Stimulated activated CD4-positive, alpha-beta T cell treated with anti-CD3 and anti-CD28 coated beads, Interleukin-1b, Interleukin-23, amount 100 ng/mL, for 1 hour (primary cell): ENCODE measurements at places on chromosomes 1 and 21.

- no peak for DNase-seq
Observed at GRCh38 chr21:26534517-26534916, 38.6 kb downstream of the CYYR1 start.

- no peak for DNase-seq
Observed at GRCh38 chr1:2276803-2277580, 48.9 kb downstream of the SKI start.

GRCh38 chr21:29441651-29442050 is 142.9 kb downstream of the BACH1 start:
- DNase-seq = no peak

DNA sequence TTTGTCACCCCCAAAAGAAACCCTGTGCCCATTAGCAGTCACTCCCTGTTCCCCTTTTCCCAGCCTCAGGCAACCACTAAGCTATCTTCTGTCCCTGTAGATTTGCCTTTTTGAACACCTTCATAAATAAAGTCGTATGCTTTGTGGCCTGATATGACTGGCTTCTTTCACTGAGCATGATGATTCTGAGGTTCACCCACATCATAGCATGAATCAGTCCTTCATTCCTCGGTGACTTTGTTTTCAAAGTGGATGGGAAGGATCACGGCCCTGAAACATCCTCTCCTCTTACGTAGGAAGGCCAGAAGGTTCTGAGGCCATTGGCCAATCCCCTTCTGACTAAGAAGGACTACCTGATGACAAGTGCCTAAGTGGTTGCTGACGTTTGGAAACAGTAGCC is 39.1 kb downstream of the NIPAL3 start:
- DNase-seq = no peak

DNA sequence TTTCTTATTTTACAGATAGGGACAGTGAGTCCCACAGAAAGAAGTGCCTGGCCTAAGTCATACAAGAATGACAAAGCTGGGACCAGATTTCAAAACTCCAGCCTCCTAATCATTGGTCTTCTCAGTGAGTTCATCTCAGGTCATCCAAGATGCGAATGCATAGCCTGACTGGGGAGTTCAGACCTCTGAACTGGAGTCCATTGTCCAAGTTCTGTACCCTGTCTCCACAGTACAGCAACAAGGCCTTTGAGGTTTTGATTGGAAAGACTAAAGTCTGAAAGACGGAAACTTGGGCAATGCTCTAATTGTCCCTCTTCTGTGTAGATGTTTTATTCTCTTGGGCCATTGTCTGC is 62.0 kb downstream of the TNN start:
- no peak for DNase-seq

DNA sequence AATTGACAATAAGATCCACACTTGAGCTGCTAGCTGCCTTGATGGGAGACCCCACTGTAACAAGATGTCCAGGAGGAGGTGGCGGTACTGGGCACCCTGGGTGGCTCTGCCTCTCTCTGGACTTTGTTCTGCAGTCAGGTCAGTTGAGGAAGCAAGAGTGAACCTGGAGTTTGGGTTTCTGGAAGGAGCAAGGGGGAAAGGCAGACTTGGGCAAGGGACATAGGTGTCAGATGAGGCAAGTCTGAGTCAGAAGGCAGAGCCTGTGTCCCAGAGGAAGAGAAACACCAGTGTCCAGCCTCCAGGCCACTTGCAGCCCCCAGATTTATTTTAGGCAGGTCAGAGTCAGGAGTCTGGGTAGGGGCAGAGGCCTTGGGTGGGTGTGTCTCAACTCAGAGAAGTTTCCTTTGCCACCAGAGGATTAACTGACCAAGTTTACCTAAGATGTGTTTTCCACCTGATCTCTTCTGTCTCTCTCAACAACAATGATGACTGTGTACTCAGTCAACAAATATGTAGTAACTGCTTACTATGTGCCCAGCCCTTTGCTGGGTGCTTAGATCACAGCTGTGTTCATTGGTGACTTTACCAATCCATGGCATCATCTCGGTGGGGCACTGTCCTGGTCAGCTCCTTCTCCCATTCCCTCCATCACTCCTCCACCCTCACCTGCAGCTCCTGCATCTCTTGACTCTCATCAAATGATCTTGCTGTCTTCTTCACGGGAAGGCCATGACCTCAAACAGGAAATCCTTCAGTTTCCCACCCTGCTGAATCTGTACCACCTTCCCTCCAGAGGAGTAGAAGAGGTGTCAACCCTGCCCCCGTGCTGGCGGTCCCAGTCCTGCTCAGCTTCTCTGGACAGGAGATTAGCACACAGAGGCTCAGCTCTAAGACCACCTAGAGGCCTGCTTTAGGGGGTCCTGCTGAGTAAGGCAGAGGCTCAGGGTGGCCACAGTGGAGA is 36.6 kb downstream of the ELF3 start:
- DNase-seq = no peak

- no peak for DNase-seq
Observed at GRCh38 chr1:68221980-68222373, 10.3 kb downstream of the WLS start.

DNA sequence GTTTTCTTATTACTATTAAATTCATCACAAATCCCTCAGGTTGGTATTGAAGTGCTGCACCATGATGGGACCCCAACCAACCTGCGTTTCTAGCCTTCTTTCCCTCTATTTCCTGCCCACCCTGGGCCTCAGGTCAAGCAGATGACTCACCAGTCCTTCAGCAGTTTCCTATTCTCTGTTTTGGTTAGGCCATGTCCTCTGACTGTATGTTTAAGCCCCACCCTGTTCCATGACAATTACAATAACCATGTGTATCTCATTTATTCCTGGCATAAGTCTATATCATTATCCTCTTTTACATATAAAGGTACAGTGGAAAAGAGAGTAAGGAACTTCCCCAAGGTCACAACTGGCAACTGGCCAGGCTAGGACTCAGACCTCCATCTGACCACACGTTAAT is 5.3 kb upstream of the FAM78B start:
- no peak for DNase-seq

- no peak for DNase-seq
Observed at GRCh38 chr1:83961571-83962295, 37.2 kb downstream of the TTLL7 start.

GRCh38 chr1:54415991-54416390 is 9.8 kb upstream of the SSBP3 start:
- DNase-seq = no peak

GRCh38 chr1:31154000-31154631 is 85.6 kb downstream of the NKAIN1 start:
- no peak for DNase-seq

DNA sequence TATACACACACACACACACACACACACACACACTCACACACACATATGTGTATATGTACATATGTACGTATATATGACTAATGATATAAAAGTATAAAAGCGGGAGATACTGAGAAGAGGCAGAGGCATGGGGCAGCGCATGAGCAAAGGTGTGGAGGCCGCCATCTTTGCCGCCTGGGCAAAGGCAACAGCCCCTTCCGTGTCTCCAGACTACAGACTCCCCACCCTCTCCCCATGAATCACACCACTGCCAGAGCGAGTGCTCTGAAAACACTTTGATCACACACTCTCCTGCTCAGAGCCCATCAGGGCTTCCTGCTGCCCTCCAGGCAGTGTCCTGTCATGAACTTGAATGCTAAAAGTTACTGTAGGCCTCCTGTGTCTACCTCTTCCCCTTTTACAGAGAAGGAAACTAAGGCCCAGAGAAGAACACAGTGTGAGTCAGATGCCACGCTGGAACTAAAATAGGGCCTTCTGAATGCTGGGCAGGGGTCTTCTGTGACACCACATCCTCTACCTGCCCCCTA is 54.7 kb upstream of the SSBP3 start:
- DNase-seq = no peak

DNA sequence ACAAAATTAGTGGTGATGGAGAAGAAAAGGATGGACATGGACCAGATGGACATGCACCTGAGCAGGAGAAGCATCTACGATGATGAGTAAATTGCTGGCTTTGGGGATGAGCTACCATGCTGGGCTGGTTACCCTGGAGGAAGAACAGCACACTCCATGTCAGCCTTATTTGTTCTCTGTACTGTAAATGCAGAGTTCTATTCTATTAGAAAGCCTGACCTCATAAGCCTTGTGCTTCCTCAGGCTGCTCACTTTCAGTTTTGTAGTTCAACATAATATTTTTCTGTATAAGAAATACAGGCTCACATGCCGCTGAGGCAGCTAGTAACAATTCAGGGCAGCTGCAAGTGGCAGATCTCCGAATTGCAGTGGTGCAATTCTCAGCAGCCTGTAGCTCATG is 249.6 kb downstream of the PLA2G4A start:
- no peak for DNase-seq

DNA sequence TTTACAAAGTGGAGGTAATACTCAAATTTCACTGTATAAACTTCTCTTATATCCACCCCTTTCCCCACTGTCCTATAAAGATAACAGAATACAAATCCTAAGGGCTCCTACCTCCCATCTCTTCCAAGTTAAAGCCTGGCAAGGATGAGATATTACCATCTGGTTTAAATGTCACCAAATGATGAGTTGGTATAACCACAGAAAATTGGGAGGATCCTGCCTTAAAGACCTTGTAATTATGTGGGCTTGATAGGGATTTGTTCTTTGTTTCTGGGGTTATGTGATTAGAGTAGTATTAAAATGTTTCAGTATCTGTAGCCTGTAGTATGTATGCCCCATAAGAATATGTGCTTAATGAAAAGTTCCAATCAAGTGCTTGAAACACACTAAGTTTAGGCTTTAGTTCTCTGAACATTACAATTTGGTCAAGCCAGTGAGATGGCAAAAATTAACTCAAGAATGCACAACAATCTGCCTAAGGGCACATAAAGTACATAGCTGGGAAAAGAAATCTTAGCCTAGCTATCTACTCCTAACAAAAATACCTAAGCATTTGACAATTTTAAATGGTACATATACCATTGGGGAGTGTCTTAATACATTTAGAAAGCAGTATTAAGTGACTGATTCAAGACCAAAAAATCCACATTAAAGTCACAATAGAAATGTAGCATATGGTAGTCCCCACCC is 14.0 kb downstream of the KDM5B start:
- DNase-seq = no peak

GRCh38 chr1:53321366-53321765 is 6.5 kb downstream of the LRP8 start:
- no peak for DNase-seq

- no peak for DNase-seq
Observed at GRCh38 chr21:37227071-37228002, 39.8 kb downstream of the VPS26C start.

DNA sequence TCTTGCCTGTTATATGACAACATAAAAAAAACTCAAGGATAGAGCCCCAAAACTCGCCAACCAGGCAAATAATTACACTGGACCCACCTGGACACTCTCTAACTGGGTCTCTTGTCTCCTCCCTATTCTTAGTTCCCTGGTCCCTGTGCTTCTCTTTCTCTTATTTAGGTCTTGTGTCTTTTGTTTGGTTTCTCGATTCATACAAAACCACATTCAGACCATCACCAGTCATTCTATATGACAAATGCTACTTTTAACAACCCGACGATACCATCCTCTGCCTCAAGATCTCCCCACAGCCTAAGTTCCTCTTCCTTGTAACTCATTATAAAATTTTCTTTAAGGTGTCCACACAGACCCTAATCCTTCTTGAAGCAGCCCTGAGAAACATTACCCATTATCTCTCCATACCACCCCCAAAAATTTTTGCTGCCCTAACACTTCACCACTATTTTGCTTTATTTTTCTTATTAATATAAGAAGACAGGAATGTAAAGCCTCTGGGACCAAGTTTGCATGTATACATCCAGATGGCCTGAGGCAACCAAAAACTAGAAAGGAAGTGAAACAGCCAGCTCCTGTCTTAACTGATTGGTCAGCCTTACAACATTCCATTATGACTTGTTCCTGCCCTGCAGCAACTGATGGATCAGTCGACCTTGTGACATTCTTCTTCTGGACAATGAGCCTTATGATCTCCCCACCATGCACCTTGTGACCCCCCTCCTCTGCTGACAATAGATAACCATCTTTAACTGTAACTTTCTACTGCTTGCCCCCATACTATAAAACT is 638.2 kb downstream of the AMY1C start:
- DNase-seq = no peak

- no peak for DNase-seq
Observed at GRCh38 chr21:42140196-42140934, 69.2 kb downstream of the UMODL1 start.

DNA sequence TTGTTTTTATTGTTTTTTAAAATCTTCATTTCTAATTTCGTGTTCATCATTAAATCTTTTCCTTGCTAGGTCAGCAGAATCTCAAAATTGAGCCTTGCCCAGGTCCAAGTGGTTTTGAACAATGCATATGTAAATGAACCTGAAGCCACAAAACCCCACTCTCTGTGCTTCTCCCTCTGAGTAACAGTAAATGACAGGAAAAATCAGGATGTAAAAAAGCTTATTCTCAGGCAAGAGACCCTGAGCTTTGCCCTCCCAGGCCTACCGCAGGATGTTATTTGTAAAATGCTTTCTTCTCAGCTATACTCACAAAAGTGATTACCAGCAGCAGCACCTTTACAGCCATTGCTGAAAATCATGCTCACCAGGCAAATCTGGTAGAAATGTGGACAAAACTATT is 47.6 kb downstream of the TYW3 start:
- DNase-seq = no peak

- DNase-seq = no peak
Observed at GRCh38 chr1:14340002-14340785, 258.3 kb upstream of the KAZN start.

DNA sequence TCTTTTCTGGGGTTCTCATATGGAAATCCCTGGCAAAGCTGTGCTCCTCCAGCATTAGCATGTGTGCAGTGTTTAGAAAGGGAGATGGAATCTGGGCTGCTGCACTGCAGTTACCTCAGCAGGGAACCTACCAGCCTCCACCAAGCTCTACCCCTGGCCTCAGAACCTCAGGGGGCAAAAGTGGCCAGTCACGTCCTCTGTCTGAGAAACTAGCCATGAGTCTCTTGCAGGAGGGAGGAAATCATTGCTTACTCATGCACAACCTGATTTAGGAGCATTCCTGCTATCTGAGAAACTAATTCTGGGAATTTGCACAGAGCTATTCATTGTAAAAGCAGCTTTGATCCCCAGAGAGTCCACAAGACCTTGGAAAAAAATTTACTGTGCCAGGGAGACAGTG is 80.6 kb upstream of the IPO9 start:
- DNase-seq = no peak

GRCh38 chr1:228404107-228404720 is 2.4 kb downstream of the TRIM11 start:
- DNase-seq = no peak

GRCh38 chr1:205062319-205062718 is 19.3 kb downstream of the CNTN2 start:
- DNase-seq = no peak

DNA sequence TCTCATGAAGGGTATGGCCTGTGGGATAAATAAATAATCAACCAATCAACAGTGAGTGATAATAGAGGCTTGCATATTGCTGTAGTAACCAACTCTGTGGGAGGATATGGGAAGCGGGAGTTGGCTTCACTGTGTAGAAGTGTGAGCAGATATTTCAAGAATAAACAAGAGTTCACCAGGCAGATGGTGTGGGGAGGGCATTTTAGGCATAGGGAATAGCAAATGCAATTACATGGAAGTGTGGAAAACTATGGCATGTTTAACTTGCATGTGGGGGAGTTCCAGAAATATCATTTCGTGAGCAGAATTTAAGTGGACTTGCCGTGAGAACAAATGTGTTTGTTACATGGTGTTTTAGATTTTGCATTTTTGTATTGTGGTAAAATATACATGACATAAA is 95.2 kb downstream of the SPATA46 start:
- DNase-seq = no peak
